Neural progenitor cell (in vitro differentiated cells): ENCODE measurements at places on chromosomes 16 and 17. TPM values are rescaled to one million over a fixed set of nuclear protein-coding genes. Genes with fewer than 3 reads are reported as not detected.

NQO1 gene
- total RNA-seq, result 11.4 and 18.1 TPM in 2 replicates

COX10 gene
- total RNA-seq, result 18.0 and 29.1 TPM in 2 replicates

CCL13 gene
- total RNA-seq, result not detected in 2 replicates

CIBAR2 gene
- total RNA-seq, result 0.43 TPM in 1 of 2 replicates, not detected in the other

IL32 gene
- 1.4 TPM in 1 of 2 replicates, not detected in the other for total RNA-seq

ZG16 gene
- total RNA-seq, result not detected in 2 replicates

CCL4L2 gene
- total RNA-seq, result not detected in 2 replicates

KRTAP2-3 gene
- total RNA-seq, result not detected in 2 replicates

FBXW10 gene
- 0.15 and 0.24 TPM in 2 replicates for total RNA-seq

IFI35 gene
- total RNA-seq, result 0.96 TPM in 1 of 2 replicates, not detected in the other

ELOB gene
- total RNA-seq, result 210 and 402 TPM in 2 replicates

CTRB1 gene
- not detected in 2 replicates for total RNA-seq

OTOA gene
- total RNA-seq, result 0.40 TPM in 1 of 2 replicates, not detected in the other

SMIM5 gene
- not detected in 2 replicates for total RNA-seq

RUNDC3A gene
- 0.09 and 0.58 TPM in 2 replicates for total RNA-seq
